Activated CD4-positive, alpha-beta T cell treated with anti-CD3 and anti-CD28 coated beads, Interleukin-2, amount 50 U/mL, for 48 hours (primary cell): ENCODE measurements at places on chromosomes 16 and 17.

DNA sequence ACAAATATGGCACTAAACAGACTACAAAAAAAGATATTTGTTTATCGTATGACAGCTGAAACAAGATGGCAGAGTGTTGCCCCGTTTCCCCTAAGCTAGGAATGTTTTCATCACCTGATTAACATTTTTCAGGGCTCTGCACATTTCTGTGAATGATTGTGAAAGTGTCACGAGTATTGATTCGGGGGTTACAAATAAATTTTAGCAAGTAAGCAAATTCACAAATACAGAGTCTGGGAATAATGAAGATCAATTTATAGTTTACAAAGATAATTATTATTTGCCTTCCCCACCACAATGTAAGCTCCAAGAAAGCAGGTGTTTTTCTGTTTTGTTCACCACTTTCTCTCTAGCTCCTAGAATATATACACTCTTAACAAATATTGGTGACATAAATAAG, 361.2 kb upstream of the ERCC4 start:
- DNase-seq: no peak

DNA sequence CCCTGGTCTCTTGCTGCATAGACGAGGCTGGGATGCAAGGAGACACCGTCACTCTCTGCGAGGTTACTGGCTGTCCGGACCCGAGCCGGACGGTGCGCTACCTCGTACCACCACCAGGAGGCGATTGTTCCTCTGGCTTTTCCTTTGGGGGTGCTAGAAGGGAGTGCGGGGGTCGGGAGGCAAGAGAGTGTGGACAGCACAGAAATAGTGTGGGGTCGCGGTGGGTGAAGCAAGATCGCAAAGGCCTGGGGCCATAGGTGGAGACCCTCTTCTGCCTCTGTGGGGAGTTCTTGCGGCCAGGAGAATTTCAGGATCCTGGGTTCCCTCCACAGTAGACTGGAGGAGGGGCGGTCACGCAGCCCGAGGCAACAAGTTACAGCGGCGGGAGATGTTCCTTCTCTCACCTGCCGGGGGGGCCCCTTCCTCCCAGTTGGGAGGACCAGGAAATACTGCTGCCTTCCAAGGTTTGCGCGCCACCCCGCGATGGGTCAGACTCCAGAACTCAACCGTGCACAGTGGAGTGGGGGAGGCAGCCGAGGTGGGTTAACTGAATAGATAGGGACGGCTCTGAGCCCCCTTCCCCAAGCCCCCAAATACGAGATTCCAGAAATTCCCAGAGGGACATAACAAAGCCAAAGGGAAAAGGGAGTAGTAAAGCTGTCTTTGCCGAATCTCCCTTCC, 6.9 kb downstream of the PHOSPHO1 start:
- DNase-seq: peak; percentile 85

DNA sequence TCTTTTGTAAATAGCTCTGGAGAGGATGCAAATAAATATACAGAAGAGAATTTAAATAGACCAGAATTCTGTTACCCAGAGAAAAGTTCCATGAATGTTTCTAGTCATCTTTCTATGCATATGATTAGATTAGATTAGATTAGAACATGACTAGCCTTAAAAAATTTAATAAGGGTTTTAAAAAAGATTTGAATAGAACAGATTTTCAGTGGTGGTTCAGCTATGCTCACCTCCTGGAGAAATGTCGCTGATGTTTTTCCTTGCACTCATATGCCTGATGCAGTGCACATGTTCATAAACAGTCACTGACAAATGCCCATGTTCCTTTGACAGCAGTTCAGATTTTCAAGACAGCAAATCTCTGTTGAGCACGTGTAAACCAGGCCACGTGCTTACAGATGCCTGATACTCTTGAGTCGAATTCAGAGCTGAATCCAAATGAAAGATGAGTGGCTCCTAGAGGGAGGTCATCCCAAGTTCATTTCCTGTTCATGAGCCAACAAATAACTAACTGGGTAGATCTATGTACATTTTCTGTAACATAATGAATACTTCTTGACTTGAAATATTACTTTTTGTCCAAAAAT, 19.9 kb upstream of the RAB11FIP4 start:
- DNase-seq: no peak

GRCh38 chr16:85330694-85331188, 218.5 kb upstream of the CIBAR2 start:
- DNase-seq: no peak

- no peak for DNase-seq
Observed at GRCh38 chr17:7441266-7441665, 2.0 kb downstream of the FGF11 start.

DNA sequence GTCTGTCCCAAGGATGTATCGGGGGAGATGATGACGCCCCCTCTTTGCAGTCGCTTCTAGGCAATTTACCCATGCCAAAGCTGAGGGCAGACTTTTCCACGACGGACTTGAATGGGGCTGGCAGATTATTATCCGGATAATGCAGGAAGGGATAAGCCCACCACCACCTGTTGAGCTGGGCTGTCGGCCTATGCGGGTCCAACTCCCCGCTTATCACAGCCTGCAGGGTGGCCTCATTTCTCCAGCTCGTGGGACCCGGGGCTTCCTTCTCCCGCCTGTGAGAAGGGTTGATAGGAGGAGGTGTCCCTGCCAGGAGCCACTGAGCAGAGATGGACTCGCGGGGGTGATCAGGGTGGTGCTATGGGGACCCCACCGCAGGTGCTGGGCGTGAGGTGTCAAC, 559 bp downstream of the CACNG5 start:
- no peak for DNase-seq

GRCh38 chr17:19705771-19706770, 10.3 kb downstream of the SLC47A2 start:
- no peak for DNase-seq

- no peak for DNase-seq
Observed at GRCh38 chr16:25751230-25751835, 59.6 kb downstream of the HS3ST4 start.

DNA sequence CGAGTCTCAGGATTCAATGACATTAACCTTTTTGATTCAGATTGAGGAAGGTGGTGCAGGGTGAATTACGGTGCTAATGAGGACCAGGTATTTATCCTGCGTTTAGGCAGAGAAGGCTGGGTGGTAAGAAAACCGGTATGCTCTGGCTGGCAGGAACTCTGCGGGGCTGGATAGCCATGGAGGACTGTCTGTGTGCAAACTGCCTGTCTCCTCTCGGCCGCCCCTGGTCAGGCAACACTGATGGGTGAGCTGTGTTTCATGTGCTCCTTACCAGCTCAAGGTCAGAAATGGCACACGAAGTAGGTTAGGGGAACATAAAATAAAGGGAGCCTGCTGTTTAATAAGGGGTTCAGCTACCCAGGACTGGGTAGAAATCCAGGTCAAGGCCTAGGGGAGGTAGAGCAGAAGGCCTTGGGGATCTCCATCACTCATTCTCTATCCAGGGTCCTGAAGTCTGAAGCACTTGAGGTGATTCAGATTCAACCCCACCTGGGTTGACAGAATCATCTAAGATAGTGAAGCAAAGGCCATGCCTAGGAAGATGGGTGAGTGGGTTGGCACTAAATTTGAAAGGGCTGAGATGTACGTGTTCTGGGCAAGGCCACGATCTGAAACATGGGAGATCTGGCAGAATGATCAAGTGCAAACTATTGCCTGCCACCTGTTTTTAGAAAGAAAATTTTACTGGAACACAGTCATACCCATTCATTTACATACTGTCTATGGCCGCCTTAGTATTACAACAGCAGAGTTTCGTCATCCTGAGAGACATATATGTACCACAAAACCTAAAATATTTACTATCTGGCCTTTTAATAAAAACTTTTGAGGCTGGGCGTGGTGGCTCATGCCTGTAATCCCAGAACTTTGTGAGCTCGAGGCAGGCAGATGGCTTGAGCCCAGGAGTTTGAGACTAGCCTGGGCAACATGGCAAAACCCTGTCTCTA, 292.5 kb downstream of the XYLT1 start:
- DNase-seq: no peak

DNA sequence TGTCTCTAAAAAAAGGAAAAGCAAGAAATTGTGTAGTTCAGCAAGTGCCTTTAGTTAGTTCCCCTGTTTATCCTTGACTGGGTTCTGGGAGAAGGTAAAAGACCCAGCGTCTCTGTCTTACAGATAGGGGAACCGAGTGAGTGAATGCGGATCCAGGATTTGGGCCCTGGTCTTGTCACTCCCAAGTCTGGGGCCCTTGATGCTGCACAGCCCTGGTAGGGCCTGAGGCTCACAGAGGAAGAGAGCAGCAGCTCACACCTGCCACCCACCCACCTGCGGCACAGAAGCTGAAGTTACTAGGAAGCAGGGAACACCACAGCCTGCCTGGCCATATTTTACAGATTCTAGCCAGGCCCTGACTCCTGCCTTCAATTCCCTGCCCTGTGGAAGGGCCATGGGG, 22.2 kb downstream of the LASP1 start:
- no peak for DNase-seq

DNA sequence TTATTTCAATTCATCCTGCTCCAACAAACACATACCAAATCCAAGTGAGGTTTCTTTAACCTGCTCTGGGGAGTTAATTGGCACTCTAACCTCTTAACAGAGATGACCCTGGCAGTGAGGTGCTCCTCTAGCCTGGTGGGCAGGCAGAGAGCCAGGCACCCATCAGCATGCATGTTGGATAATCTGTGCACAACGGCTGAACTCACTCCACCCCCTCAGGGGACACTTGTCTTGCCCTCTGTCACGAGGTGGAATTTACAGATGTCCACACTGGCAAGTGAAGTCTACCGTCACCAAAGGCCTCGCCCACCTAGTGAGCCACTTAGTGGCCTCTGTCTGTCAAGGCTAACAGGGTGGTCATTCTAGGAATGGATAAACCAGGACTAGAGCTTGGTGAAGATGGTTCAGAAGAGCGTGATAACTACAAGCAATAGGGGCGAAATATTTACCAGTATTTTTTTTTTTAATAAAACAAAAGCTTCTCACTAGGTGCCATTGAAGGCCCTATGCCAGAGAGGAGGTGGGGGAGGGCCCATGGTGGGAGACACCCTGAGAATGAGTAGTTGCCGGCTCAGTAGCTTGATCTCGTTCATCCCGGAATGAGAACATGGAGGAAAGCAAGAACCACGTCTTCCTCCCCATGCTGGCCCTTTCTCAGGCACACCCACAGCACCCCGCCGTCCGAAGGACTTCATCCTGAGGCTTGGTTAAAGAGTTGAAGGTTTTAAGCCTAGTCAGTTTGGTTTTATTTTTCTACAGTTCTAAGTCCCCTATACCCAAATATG, 25.2 kb downstream of the PLD6 start:
- no peak for DNase-seq

DNA sequence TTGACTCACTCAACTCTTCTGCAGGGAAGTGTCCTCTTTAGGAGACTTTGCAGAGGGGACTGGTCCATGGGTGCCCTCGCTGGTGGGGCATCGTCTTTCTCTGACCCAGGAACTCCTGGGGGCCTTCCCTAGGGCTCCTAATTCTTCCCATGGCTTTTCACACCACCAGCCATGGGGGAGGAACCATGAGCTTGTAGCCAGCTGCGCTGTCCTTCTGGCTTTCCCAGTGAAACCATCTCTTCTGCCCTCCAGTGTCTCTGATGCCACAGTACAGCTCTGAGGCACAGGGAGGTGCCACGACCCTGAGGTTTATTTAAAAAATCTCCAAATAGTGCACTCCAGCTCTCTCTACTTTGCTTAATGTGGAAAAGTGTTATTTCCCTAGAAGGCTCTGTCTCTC, 78.6 kb downstream of the SDR42E1 start:
- no peak for DNase-seq

- no peak for DNase-seq
Observed at GRCh38 chr16:239948-240277, 5.3 kb downstream of the FAM234A start.

GRCh38 chr16:79647586-79647985, 47.0 kb upstream of the MAF start:
- no peak for DNase-seq

DNA sequence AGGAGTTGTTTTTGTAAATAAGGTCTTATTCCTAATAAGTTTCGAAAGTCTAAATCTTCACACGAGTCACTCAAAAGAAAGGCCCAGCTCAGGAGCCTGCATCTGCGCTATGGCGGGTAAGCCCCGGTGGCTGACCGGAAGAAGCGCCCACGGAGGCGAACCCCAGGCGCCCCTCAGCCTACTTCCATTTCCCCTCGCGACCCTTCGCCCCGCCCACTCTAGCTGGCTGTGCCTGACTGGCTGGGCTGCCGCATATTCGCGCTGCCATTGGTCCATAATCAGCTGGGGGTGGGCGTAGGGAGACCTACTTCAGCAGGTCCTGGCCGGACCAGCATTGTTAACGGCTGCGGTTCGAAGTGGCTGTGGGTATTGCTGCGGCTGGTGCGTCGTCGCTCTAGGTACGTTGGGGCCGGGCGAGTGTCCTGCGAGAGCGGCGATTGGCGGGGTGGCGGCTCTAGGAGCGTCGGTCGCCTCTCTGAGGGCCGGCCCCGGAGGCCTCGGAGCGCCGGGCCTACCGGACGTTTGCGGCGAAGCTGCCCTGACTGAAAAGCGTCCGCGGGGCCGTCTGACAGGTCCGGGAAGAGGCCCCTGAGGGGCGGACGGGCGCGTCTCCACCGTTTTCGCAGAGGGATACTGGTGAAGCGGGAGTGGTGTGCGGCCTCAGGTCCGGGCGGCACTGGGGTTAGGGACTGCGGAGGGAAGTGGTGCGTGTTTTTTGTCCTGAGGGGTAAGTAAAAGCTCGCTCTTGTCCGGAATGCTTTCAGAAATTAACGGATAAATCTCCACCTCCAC, at the start of gene ATF7IP2:
ATF7IP2 (plus strand) TSS at position 337 of the 792 bp plus-strand sequence. CDS start 44,560 bp downstream, outside the sequence.
- DNase-seq: peak; percentile 95

- peak; percentile 31 for DNase-seq
Observed at GRCh38 chr17:16406742-16407674, 8.4 kb upstream of the TRPV2 start.

DNA sequence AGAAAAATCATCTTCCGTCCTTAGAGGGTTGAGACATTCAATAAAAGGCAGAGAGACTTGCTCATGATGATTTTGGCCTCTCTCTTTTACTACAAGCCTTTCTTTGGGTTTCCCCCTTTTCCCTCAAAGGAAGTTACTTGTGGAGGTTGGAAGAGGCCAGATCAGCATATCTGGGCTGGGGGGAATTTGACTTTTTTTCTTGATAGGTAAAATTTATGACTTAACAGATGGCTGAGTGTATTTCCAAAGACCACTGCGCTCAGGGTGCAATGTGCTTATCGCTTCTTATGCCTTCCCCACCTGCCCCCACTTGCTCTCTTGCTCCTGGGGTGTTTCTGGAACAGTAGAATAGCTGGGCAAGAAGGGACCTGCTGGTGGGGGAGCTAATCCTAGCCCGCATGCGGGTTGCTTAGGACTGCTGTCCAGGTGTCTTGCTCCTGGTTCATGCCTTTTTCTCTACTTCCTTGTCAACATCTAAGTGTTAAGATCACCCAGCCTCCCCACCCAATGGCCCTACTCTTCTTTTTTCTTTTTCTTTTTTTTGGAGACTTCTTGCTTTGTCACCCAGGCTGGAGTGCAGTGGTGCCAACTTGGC, 131.9 kb downstream of the MSI2 start:
- no peak for DNase-seq

- peak; percentile 36 for DNase-seq
Observed at GRCh38 chr17:27339836-27340550, 46.1 kb downstream of the WSB1 start.
